ENCODE measurements at places on chromosomes 1 and 21.

DNA sequence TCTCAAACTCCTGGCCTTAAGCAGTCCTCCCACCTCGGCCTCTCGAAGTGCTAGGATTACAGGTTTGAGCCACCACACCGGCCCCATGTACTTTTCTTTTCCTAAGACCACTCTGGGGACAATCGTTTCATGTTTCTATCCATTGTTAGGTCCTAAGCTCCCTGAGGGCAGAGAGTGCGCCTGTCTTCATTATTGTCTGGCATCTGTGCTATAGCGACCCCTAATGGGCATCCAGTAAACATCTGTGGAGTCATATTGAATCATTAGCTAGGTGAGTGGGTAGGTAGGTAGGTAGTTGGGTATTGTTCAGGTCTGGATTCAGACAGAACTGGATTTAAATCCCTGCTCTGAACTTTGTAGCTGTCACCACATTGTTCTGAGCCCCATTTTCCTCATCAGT, 66.1 kb downstream of the TMEM53 start:
- no peak for DNase-seq

- no peak for DNase-seq
These were observed 52.0 kb downstream of the FOXJ3 start for GRCh38 chr1:42282867-42283583.

GRCh38 chr1:68049941-68050878, at the start of gene DIRAS3:
DIRAS3 (minus strand) TSS chr1:68050627; CDS start chr1:68047297, 3,330 bp downstream.
- DNase-seq = no peak

GRCh38 chr1:172674831-172675613, 16.1 kb downstream of the FASLG start:
- DNase-seq = no peak

GRCh38 chr1:9218917-9219316, 15.7 kb upstream of the H6PD start:
- no peak for DNase-seq

- no peak for DNase-seq
These were observed 78.4 kb downstream of the BRINP3 start for GRCh38 chr1:190399233-190399632.

DNA sequence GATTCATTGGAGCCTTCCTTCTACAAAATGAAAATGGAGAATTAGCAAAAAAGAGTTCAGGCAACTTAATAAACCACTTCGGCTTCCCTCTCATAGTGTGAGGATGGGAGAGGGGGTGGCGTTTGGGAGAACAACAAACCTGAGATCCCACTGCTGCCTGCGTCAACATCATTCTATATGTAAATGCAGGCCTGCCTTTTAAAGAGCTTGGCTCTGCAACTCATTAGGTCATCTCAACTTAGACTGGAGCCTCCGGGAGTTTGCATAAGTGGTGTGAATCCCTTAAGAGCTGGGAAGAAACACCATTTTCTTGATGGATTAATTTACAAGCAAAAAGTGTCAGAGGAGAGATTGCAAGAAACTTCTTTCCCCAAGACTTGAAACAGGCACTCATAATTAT, 127.6 kb upstream of the DAB1 start:
- DNase-seq = no peak

GRCh38 chr1:95111014-95111413, 6.1 kb upstream of the TLCD4 start:
- DNase-seq = no peak

GRCh38 chr1:53851571-53852285, 13.6 kb upstream of the NDC1 start:
- no peak for DNase-seq

DNA sequence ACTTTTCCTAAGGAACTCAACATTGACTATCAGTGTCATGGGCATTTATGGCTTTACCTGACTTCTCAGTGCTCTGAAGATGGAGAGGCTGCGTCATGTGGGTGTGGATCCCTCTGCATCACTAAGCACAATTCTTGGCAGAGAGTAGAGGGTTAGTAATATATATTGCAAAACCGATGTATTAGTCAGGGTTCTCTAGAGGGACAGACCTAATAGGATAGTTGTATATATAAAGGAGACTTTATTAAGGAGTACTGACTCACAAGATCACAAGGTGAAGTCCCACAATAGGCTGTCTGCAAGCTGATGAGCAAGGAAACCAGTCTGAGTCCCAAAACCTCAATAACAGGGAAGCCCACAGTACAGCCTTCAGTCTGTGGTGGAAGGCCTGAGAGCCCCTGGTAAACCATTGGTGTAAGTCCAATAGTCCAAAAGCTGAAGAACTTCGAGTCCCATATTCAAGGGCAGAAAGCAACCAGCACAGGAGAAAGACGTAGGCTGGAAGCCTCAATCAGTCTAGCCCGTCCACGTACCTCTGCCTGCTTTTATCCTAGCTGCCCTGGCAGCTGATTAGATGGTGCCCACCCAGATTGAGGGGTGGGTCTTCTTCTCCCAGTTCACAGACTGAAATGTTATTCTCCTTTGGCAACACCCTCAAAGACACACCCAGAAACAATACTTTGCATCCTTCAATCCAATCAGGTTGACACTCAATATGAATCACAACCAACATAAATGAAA, 159.7 kb upstream of the NRIP1 start:
- DNase-seq = no peak

DNA sequence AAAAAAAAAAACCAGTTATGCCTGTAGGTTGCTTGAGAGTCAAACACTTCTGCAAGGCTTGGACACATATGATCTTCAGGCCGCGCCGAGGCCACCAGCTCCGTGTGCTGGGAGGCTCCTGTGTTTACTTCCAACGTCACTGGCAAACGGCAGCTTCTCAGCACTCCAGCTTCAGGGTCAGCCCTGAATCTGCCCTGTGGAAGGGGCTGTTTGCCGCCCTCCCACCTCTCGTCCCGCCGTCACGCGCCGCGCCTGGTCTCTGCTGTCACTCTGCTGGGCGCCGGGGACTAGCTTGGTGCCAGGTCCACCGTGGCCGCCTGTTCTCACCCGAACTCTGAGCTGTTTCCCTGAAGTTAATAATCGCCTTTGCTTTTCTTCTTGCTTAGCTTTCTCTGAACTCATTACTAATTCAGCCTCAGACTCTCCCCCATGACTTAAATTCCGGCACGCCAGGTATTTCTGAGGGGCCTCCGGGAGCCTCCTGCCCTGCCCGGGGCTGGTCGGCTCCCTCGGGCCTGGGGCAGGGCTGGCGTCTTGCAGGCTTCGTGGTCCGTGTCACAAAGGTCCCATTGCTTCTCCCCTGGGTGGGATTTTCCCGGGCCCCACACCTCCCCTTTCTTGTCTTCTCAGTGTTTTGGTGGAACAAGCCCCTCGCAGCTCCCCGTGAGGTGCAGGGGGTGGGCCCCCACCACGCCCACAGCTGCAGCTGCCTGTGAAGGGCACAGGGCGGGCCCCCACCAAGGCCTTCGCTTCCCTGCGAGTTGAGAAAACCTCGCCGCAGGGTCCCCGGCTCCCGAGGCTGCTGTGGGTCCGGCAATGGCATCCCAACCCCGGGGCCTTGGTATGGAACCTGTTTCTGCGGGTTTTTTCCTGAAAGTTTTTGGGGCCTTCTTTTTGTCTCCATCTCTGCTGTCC, 14.6 kb upstream of the C1orf159 start:
- no peak for DNase-seq

DNA sequence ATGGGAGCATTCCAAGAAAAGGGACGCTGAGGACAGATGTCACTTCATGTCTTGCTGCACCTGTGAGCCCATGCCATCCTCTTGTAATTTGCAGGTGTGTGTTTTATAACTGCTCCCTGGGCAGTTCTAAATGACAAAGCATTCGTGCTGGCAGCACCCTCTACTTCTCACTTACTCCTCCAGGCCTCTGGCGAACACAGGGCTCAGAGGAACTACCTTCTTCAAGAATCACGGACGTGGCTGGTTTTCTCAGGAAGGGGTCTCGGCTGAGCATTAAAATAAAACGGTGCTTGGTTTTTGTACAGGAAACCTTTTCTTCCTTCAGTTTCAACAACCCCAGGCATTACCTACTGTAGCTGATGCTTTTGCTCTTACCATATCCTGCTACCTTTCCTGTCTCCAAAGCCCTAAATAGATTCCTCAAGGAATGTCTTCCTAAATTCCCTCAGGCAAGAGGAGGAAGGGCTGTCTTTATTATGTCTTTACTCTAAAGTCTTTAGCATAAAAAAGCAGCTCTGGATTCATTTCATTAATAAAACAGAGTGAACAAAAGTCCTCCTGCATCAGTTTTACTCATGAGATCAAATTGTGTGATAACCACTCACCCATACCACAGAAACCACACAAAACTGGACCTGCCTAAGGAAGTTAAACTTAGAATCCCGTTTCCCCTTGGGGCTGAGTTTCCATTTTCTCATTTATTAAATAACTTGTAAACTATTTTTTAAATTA, 79.0 kb upstream of the MAP10 start:
- DNase-seq = no peak

GRCh38 chr1:206633708-206634121, 1.6 kb upstream of the DYRK3 start:
- DNase-seq = no peak

GRCh38 chr1:29833581-29833980, 597.3 kb downstream of the PTPRU start:
- DNase-seq = no peak

DNA sequence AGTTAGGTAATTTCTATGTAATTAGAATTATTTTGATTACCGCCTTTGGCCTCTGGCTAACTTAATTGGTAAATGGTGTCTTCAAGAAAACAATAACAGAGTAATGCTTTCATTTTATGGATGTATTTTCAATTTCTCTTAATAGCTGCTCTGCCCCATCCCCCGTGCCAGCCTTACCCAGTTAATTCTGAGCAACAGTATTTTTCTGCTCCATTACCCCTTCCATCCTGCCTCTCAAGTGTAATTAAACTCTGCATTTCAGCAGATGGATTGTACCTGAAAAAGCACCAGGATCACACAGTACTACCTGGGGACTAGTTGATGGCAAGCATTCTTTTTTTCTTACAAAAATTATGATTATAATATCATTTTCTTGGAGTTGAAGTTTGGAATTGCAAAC, 104.2 kb downstream of the KIAA0319L start:
- no peak for DNase-seq

Measured in NCI-H1417 treated with DMSO at 0.1 percent for 48 hours (cell line).